ENCODE measurements at places on chromosomes 2 and 18. TPM values are rescaled to one million over a fixed set of nuclear protein-coding genes. Genes with fewer than 3 reads are reported as not detected.

BOLL gene
- total RNA-seq: 0.22 TPM

TMEM214 gene
- total RNA-seq: 54.0 TPM

GRCh38 chr2:220002699-220003098 lies 375.3 kb downstream of the SLC4A3 start:
- no peaks in the 10 kb centered on the region for H3K4me1 ChIP-seq
- peaks cover 9% of the 10 kb centered on the region for H3K27me3 ChIP-seq
- DNase-seq: no peak

DNA sequence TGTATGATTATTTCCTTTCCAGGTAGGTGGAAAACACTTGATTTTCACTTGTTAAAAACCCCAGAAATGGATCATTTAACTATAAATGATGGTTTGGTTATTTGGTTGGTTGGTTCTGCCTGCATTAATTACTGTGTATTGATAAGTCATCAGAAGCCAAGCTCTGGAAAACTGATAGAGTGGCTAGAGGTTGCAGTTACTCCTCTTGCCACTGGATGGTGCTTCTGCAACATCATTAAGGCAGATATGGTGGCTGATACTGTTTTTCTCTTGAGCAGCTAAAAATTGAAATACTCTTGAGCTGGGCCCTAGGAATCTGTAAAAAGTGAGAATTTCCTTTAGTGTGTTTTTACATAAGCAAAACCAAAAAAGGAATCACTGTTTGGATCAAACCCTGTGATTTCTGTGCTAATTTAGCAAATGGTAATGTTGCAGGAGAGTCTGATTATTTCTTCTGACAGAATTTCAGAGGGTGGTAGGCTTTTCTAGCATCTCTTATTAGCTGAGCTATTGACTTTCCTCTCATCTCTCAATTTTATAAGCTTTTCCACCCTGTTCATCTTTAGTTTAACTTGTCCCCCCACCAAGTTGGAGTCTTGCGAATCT lies 54.3 kb downstream of the RAB10 start:
- H3K27me3 ChIP-seq: no peaks in the 10 kb centered on the region
- no peak for DNase-seq
- H3K4me3 ChIP-seq: no peak overlapping the region
- H3K27ac ChIP-seq: no peak overlapping the region
- peaks cover 11% of the 10 kb centered on the region for H3K36me3 ChIP-seq

- H3K4me3 ChIP-seq: no peak overlapping the region
- no peak overlapping the region for H3K27ac ChIP-seq
- H3K36me3 ChIP-seq: no peaks in the 10 kb centered on the region
- no peaks in the 10 kb centered on the region for H3K4me1 ChIP-seq
- DNase-seq: no peak
These were observed 45.6 kb downstream of the LMAN2L start for GRCh38 chr2:96694279-96694678.

DNA sequence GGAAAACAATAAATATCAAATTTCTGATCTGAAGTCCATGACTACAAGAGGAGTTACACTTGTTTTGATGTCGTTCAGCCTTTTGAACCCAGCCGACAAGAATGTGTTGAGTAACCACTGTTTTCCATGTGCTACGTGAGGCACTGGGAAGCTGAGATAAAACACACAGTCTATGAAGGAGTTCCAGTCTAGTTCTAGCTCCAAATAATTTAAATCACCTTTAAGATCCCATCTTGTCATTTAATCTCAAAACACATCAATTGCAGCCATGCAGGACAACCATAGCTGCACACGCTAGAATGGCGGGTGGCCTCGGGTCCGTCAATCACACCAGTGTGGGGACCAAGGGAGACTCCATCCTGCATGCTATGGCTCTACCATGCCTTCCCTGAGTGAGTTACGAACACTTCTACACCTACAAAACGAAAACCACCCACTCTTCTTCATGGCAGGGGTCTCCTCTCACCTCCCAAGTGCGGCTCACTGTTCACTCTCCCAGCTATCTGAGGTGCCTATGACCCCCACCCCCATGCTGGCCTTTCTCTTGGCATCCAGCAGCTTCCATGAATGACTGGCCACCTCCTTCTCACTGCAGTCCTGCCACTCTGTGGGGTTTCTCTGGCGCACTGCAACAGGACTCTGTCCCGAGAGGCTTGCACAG lies 3.8 kb downstream of the FHL2 start:
- H3K36me3 ChIP-seq: no peaks in the 10 kb centered on the region
- H3K27me3 ChIP-seq: peaks cover 35% of the 10 kb centered on the region
- no peak for DNase-seq

Data from progenitor cell of endocrine pancreas (in vitro differentiated cells).